ENCODE measurements at places on chromosomes 5 and 9.

- no peak for DNase-seq
Observed at GRCh38 chr9:108103046-108103693, 613.6 kb upstream of the KLF4 start.

- no peak for DNase-seq
Observed at GRCh38 chr9:91187311-91187964, 174.3 kb downstream of the AUH start.

- DNase-seq = no peak
Observed at GRCh38 chr5:7363067-7363677, 32.8 kb upstream of the ADCY2 start.

- no peak for DNase-seq
Observed at GRCh38 chr5:21701317-21701716, 1151.8 kb downstream of the CDH12 start.

- no peak for DNase-seq
Observed at GRCh38 chr9:19940811-19941535, 152.1 kb upstream of the SLC24A2 start.
